Ureter (tissue), 1 donor: ENCODE measurements at places on chromosomes 2 and 18. TPM values are rescaled to one million over a fixed set of nuclear protein-coding genes. Genes with fewer than 3 reads are reported as not detected.

DNA sequence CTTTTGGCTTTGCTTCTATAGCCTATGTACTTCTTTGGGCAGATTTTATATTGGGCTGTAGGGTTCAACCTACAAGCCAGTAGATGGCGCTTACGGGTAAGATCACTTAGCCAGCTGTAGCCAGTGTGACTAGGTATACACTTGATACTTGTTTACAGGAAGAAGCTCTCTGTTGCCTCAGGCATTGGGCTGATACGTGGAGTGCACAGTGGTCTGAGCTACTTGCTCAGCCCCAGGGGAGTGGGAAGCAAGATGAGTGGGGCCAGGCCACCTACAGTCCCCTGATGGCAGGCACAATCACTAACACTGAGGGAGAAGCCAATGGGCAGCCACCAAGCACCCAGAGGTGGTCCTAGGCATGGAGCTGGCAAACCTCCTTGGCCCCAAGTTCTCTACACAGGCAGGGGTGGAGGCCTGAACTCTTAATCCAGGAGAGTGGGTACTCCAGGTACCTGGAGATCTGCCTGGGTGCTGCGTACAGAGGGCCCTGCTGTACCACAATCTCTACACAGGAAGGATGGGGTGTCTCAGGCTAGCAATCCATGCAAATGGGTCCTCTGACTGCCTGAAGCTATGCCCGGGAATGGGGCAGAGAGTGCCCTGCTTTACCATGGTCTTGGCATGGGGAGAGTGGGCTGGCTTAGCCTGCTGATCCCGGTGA lies 122.2 kb downstream of the NCOA1 start:
- no peak for DNase-seq

DNA sequence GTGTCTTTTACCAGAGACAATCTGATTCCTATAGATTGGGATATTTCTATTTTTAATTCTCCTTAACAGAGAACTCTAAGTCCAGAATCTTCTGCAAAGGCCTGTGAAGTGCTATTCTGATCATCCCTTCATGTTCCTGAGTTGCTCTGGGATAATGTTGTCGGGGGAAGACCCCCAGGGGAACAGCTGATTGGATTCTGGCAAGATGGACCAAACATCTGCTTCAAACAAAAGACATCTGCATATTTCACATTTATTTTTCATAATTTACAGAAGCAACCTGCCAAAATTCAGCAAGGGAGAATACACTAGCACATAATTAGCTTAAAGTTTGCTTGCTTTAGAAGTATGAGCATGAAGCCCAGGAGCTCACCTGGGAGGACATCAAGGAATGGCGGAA lies 116.0 kb upstream of the ETAA1 start:
- no peak for DNase-seq

EHBP1 gene
- 62.2 TPM for total RNA-seq

DNA sequence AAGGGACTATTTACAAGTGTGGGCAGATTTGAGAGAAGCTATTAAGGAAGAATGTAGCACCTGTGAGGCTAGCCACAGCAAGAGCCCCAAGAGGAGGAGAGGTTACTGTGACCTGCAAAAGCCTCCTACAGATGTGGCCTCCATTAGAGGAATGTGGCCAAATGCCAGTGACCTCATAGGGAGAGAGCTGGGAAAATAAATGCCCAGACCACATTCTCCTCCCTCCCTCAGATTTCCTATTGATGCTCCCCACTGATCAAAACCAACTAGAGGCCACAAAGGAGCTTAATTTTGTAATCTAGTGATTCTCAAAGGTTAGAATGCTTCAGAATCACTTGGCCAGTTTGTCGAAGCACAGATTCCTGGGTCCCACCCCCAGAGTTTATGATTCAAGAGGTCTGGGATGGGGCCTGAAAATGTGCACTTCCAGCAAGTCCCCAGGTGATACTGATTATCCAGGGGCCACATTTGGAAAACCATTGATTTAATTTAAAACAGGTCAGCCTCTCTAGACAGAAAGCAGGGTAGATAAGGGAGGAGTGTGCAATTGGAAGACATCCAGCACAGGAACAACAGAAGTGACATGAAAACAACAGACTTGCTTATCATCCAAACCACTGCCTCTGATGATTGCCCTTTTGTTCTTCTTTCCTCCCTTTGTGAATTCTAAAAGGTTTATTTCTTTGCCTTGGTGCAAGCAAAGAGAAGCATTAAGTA lies 61.2 kb upstream of the RBBP8 start:
- no peak for DNase-seq

- peak; percentile 75 for DNase-seq
Measured at GRCh38 chr18:79200546-79201268, 131.5 kb downstream of the ATP9B start.

GRCh38 chr2:26472821-26473655 lies 4.9 kb downstream of the OTOF start:
- no peak for DNase-seq

DNA sequence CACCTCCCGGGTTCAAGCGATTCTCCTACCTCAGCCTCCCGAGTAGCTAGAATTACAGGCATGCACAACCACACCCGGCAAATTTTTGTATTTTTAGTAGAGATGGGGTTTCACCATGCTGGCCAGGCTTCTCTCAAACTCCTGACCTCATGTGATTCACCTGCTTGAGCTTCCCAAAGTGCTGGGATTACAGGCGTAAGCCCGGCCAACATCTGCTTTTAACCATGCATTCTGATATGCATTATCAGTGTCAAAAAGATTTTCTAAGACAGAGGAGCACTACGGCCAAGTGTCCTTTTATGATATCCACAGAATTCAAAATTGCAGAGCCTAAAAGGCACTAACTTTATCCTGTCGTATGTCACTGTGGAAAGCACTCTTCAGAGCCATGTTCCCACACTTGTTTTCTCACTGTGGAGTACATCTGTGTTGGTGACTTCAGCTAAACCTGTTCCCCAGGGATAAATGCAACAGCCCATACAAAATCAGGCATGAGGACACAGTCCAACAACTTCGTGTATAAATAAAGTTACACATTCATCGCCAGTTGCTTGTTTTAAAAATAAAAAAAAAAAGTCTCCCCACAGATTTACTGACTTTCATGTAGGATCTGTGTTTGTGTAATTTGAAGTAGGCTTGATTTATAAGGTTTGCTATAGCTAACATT lies 56.4 kb downstream of the STK25 start:
- DNase-seq = no peak

DNA sequence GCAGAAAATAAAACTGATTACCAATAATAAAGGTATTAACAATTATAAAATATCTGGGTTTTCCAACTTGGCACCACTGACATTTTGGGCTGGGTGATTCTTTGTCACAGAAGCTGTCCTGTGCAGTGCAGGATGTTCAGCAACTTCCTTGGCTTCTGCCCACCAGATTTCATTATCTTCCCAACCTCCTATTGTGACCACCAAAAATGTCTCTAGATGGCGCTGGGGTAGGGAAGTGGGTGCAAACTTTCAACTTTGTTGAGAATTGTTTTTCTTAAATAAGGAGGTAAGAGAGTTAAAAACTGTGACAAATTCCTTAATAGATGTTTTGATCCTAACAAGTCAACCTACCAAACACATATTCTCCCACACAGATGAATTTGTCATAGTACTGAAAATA lies 90.1 kb downstream of the GAREM1 start:
- no peak for DNase-seq

CRYGD gene
- not detected for total RNA-seq

RNF144A gene
- 15.2 TPM for total RNA-seq

GALNT13 gene
- 13.6 TPM for total RNA-seq

GRCh38 chr2:3490191-3491170 lies 28.9 kb downstream of the ADI1 start:
- DNase-seq = no peak

DNA sequence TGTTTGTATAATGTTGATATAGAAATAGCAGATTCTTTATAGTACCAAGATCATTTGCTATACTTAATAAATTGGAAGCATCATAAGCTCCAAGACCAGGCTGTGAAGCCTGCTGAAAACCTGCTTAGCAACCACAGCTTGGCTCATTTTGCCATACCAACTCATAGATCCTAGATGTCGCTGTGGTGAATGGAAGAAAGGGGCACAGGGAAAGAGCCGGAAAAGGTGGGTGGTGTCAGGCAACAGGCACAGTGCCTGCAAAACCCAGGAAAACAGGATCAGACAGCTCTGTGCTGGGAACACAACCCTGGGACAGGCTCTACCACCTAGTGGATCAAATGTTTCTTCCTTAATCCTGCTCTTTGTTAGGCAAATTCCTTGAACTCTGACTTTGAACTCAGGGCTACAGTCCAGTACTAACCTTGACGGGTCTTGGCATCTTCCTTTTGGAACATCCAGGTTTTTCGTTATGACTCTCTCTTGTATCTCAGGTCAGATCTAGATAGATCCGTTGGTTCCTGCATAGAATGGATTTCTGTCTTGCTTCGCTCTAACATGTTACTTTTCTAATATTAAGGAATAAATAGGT lies 31.6 kb downstream of the TWSG1 start:
- peak; percentile 54 for DNase-seq

DNA sequence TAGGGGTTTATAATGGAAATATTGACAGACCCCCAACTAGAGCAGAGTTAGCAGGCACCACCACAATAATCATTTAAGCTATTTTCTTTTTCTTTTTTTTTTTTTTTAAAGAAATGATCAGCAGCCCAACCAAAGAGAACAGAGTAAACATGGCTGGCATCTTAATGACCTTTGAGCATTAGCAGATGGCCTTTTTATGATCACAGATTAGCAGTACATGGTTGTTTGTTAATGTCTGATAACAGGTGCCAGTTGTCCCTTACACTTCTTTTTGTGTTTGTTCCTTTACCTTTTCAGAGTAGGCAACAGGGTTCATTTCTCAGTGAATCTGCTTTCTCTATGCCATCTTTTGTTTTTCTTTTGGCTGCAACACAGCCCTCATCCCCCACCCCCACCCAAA lies 747.0 kb downstream of the BCL11A start:
- no peak for DNase-seq

- DNase-seq = no peak
Measured at GRCh38 chr18:8341481-8342230, 267.6 kb upstream of the RAB12 start.

SCN1A gene
- total RNA-seq = not detected

DNA sequence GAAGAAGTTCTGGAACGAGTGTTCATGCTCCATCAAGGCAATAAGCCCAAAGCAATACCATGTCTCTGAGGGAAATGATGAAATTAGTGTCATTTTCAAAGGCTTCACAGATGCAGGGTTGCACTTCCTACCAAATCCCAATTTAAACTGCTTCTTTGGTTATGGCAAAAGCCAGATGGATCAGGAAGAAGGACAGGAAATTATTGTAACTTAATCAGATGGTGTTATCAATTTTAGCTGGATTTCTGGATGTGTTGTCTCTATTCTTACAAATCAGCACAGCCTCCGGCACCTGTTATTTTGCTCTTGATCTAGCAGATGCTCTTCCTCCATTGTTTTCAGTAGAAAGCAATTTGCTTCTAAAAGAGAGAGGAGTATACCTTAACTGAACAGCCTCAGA lies 693.4 kb downstream of the SOCS6 start:
- no peak for DNase-seq

DNA sequence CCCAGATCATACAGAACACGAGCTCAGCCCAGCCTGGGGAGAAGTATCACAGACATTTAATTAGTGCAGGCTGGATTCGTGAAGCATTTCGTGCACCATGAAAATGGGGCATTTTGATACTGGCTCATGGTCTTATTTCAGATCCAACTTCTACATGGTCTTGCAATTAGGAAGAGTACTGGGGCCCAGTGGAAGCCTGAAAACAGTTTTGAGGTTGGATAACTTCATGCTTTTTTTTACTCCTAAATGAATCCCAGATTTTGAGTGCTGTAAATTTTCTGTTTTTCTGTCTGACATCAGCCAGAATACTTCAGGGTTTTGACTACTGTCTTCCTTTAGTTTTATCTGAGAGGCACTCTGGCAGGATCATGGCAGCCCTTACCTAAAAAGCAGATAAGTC lies 160.1 kb downstream of the GFPT1 start:
- no peak for DNase-seq

GRCh38 chr2:174797781-174798276 lies 33.6 kb upstream of the CHRNA1 start:
- DNase-seq = no peak

DNA sequence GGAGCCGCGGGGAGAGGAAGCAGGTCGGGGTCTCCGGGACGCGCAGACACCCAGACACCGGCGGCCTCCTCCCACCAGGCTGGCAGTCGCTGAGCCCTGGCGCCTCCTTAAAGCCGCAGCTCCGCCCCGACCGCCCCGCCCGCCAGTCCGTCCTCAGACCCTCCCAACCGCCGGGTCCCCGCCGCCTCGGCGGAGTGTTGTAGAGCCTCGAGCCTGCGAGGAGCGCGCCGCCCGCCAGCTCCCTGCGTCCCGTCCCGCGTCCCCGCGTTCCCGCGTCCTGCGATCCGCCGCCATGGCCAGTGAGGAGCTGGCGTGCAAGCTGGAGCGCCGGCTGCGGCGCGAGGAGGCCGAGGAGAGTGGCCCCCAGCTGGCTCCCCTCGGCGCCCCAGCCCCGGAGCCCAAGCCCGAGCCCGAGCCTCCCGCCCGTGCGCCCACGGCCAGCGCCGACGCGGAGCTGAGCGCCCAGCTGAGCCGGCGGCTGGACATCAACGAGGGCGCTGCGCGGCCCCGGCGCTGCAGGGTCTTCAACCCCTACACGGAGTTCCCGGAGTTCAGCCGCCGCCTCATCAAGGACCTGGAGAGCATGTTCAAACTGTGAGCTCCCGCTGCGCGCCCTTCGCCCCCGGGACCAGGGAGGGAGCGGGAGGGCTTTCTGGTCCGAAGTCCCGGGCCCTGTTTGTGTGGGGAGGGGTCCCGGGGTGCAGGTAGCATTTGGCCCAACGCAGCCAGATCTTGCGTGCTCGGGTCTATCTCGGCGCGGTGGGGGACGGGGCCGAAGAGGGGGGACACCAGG lies at the start of gene EFHD1:
TSS of gene EFHD1 (plus strand) at position 192 of the 793 bp plus-strand sequence. CDS start at position 293, 101 bp downstream.
- DNase-seq = peak; percentile 73

- no peak for DNase-seq
Measured at GRCh38 chr2:15818881-15819280, 121.5 kb upstream of the MYCN start.

DNA sequence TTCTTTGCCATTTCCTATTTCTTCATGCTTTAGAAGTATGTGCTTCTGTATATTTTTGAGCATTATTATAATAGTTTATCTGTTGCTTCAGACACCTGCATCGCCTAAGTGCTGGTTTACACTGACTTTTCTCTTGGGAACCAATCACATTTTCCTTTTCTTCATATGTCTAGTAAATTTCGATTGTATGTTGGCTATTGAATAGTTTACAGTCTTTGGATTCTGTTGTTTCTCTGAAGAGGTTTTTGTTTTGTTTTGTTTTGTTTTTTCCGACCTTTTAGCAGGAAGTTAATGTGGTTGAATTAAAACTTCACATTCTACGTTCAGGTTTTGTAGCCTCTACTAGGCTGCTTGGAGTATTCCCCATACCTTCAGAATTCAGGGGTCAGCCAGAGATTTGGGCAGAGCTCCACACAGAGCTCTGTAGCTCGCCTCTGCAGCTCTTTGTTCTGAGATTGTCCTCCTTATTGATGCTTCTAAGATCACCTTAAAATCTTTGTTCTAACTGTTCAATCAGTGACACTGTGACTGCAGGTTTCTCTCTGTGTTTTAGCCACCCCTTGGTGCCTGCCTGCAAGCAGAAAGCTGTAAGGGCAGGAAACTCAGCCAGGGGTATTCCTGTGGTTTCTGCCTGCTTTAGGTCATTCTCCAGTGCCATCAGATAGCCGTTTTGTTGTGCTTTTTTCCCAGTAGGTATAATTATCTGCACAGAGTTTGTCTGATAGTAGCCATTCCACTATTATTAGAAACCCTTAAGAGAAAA lies 83.4 kb downstream of the FAM168B start:
- DNase-seq = no peak
